Foreskin fibroblast (primary cell): ENCODE measurements at places on chromosomes 12 and 14.

GRCh38 chr12:19030603-19031002 lies 98.9 kb upstream of the PLEKHA5 start:
- no peak for DNase-seq

DNA sequence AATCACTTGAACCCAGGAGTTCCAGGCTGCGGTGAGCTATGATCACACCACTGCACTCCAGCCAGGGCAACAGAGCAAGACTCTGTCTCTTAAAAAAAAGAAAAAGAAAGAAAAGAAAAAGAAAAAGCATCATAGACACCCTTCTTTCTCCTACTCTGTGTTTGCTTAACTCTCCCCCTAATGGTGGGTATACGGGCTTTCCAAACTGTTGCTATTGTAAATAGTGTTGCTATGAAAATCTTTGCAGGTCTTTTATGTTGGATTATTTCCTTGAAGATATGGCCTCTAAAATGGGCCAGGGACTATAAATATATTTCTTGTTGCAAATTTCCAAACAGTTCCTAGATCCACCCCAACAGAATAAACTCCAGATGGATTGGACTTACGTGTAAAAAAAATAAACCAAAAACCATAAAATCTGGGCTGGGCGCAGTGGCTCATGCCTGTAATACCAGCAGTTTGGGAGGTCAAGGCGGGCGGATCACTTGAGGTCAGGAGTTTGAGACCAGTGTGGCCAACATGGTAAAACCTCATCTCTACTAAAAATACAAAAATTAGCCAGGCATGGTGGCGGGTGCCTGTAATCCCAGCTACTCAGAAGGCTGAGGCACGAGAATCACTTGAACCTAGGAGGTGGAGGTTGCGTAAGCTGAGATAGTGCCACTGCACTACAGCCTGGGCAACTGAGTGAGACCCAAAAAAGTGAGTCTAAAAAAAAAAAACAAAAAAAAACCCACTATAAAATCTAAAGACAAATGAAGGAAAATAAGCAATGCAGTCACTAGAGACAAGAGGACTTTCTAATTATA lies 25.9 kb downstream of the NFKBIA start:
- DNase-seq = peak; percentile 81

GRCh38 chr14:64465191-64465822 lies at the start of gene AKAP5:
TSS of gene AKAP5 (plus strand) at chr14:64465499. CDS start at chr14:64468395, 2,896 bp downstream.
- peak; percentile 80 for DNase-seq

GRCh38 chr12:102474438-102475064 lies 5.8 kb downstream of the IGF1 start:
- no peak for DNase-seq

DNA sequence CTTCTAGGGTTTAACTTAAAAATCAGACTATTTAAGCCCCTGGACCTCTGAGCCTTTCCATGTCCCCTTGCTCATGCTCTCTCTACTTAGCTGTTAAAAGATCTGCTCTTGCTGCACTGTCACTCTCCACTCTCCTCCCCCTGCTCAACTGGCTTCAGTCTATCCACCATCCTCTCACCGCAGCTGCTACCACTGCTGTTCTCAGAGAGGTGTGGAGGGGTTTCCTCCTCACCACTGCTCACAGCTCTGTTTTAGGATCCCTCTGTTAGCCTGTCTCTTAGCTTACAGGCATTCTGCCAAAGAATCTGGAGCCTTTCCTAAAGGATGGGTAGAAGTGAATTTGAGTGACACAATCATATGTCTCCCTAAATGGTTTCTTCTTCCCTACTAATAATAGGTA lies 43.7 kb upstream of the ATP2B1 start:
- no peak for DNase-seq

GRCh38 chr12:121001060-121001459 lies 15.2 kb downstream of the C12orf43 start:
- DNase-seq = no peak

DNA sequence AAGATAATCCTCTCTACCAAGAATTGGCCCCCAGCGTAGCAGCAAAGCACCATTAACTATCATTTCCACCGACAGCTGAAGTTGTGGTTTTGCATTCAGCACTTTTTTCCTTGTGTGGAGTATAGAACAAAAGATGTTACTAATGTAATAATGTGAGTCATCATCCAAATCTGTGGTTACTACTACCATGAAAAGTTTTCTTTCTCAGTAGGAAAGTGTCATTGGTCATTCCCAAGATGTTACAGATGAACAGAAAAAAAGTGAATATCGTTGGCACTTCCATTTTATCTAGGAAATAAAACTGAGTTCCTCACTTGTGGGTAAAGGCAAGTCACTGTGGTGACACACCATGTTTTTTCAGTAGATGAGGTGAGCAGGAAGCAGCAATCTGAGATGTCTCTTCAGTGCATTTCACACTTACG lies 30.3 kb upstream of the IFNG start:
- DNase-seq = no peak

DNA sequence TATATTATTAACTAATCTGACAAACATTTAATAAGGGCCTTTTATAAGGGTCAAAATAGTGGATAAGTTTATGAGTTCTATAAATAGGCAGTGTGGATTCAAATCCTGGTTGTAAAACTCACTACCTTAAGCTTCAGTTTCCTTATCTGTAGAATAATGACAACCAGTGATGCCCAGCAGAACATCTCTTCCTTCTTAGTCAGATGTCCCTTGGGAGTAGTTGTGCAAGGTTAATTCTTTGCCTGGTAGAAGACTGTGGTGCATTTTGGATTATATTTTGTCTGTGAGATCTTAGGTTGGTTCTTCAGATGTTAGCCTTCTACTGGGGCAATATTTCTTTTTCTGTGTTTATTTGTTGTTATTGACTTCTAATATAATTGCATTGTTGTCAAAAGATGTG lies 59.5 kb downstream of the ARID2 start:
- DNase-seq = peak; percentile 72
